Ammon's horn (tissue), 1 donor: ENCODE measurements at places on chromosomes 1 and 21.

DNA sequence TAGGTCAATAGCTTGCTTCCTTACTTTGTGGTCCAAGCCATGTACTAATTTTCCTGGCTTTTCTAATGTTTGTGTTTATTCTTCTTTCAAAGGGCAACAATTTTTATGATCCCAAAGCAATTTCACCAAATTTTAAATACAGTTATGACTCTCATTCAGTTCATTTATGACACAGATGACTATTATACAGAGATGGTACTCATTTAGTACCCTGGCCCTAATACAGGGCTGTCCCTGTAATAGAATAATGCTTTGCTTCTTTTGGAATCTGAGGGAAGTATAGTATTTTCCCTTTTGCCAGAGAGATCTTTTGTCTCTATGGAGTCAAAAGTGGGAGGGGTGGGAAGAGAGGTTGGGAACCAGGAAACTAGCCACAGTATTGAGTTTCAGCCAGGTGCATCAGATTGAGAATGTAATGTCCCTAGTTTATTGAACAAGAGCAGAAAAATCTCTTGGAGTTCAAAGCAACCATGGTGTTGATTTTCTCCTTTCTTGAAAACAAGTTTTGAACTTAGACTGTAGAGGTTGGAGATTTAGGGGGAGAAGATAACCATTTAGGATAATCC is 20.4 kb downstream of the DENND2D start:
- no peak for DNase-seq

- DNase-seq, result no peak
Measured at GRCh38 chr1:89767618-89768017, 53.2 kb upstream of the LRRC8D start.

GRCh38 chr1:22111620-22112019 is 31.3 kb downstream of the WNT4 start:
- DNase-seq, result no peak

DNA sequence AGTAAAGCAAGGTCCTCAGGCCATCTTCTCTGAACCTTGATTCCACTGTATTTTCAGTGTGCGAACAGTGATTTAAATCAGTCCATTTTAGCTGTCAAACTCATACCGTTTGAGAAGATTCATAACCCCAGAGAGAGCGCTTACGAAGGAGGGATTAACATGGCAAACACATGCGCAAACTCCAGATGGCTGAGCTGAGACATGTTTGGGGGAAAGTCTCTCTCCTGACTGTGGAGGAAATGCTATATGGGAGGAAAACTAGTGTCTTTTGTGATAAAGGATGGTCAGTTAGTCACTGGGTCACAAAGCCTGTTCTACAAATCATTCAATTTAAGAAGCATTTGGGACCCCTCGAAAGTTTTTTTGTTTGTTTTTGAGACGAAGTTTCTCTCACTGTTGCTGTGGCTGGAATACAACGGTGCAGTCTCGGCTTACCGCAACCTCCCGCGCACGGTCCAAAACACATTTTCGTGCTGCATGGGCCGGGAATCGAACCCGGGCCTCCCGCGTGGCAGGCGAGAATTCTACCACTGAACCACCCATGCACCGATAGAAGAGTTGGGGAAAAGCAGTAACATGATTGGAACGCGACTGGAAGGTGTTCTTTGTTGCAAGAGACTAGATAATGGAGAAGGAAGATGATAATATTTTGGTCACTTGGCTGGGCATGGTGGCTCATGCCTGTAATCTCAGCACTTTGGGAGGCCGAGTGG is 58.4 kb upstream of the CXADR start:
- peak; percentile 78 for DNase-seq

- no peak for DNase-seq
Measured at GRCh38 chr21:24027396-24027795, 1579.9 kb downstream of the MRPL39 start.

GRCh38 chr1:25971066-25971810 is 26.6 kb downstream of the PAFAH2 start:
- DNase-seq, result peak; percentile 9

DNA sequence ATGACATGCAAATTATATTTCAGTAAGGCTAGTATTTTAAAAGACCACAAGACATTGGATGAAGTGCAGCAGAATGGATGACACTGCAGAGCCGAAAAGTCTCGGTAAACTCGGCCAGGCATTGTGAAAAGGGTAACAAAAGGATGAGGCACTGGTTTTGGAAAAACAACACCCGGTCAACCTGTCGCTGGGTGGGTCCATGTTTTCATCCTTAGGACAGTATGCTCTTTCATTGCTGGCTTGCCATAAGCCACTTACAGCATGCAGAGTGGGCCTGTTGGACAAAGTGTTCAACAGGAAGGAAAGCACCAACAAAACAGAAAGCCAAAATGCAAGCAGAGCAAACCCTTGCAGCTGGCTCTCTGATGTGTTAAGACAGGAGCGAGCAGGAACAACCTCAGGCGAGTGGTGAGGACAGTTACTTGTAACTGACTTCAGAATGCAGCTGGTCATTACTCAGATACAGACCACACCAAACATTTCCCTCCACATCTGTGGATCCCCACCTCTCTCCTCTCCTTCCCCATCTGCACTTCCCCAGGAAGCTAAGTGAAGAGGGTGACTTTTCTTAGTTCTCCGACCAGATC is 2.9 kb upstream of the RCAN1 start:
- DNase-seq, result no peak

GRCh38 chr1:172390683-172391551 is 29.6 kb upstream of the C1orf105 start:
- DNase-seq, result no peak

- no peak for DNase-seq
Measured at GRCh38 chr1:171622152-171622462, at the start of gene MYOCOS. Gene MYOCOS, plus strand, starts transcription at chr1:171622243. Its CDS starts 1,641 bp downstream, at chr1:171623884.

- DNase-seq, result peak; percentile 33
Measured at GRCh38 chr1:101996825-101997465, at the start of gene OLFM3. Gene OLFM3, minus strand, starts transcription at chr1:101996926.

DNA sequence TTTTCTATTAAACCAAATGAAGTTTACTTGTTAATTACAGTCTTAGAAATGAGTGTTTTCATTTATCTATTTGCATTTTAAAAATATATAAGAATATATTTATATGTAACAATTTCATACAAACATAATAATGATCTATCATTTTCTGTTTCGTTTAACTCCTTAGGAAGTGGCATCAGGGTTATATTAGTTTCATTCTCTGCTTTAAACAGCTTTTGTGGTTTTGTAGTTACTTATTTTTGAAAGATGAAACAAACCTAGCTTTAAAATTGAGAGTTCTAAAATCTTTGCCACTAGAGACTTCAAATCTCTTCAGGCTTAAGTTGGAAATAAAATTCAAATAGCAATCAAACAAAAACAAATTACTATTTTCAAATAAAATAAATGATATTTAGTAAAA is 2110.6 kb downstream of the MRPL39 start:
- no peak for DNase-seq

DNA sequence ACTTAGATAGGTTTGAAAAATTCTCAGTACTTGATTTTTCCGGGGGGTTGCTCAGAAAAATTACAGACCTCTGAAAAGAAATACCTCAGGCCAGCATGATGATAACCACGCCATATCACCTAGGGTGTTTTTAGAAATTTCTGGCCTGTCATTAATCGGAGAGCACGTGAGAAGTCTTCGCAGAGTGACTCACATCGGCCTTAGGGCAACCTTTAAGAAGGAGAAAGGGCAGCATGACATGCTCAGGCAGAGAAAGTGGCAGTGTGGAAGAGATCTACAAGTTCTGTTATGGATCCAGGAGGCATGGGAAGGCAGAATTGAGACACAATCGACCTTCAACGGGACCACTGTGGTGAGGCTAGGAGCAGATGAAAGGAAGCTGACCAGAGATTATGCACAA is 506.3 kb downstream of the LMO4 start:
- DNase-seq, result no peak

DNA sequence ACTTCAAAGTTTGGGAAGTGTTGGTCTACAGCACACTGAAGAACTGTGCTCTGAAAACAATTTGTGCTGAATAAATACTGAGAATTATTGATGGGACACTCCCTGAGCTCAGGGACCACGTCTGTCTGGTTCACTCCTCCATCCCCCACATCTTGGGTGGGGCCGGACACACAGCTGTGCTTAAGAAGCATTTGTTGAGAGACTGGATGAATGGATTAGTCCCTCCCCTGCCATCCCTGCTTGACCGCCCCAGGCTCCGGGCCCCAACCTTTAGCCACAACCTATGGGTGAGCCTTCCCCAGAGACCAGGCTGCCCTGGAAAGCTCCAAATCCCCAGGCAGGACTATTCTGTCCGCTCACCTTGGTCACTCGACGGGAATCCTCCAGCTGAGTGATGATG is 7.5 kb downstream of the TRIM63 start:
- DNase-seq, result no peak

- peak; percentile 76 for DNase-seq
Measured at GRCh38 chr1:8727809-8728213, 89.6 kb downstream of the RERE start.

DNA sequence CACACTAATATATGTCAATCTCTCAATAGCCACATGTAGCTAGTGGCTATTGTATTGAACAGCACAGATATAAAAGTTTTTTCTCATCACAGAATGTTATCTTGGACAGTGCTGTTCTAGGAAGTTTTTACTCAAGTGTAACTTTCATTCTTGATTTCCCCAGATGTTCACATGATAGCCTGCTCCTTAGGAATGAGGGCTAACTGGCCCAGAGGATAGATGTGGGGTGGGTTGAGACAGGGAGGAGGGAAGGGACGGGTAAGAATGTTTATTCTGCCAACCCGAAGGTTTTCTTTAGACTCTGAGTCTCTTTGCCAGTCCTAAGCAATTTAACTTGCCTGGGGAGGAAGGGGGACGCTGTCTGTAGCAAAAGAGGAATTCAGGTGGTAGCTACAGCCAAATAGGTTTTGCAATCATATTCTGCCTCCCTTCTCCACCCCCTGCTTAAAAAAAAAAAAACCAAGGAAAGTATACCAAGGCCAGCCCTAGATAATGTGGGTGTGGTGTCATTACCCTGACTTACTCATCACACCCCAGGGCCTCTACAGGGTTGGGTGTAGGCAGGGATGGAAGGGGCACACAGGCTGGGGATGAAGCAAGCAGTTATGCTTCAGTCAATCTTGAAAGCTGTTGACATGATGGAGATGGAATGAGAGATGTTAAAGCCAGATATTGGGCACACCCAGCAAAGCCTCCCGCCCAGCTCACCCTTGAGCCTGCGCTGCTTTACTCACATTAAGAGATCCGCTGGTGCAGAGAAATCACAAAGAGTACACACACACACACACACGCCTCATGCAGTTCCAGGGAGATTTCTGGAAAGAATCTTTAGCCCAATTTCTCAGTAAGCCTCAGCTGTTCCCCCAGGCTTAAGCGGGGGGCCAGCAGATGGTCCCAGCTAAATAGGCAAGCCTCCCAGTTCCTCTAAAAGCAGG is 59.9 kb downstream of the PLXNA2 start:
- DNase-seq, result no peak

DNA sequence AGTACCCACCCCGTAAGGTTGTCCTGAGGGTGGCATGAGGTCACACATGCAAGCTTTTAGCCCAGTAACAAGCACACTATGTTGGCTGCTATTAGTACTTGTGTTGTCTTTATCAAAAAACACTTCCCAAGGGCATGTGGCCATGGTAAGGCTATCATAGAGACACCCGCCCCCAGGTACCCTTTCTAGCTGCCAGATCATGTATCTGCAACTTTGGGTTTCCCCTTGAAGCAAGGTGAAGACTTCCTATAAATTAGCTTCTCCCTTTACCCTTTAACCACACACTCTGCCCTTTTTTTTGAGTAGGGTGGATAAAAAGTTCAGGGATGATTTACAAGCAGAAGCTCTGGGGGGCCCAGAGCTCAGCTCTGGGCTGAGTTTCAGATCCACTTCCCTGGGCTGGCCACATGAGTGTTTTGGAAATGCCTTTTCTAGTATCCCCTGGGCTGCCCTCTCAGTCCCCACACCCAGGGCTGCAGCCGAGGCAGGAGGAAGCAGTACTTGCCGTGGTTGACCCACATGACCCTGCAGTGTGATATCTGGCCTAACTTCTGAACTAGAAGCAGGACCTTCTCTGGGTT is 2.0 kb downstream of the ZDHHC18 start:
- DNase-seq, result peak; percentile 72

DNA sequence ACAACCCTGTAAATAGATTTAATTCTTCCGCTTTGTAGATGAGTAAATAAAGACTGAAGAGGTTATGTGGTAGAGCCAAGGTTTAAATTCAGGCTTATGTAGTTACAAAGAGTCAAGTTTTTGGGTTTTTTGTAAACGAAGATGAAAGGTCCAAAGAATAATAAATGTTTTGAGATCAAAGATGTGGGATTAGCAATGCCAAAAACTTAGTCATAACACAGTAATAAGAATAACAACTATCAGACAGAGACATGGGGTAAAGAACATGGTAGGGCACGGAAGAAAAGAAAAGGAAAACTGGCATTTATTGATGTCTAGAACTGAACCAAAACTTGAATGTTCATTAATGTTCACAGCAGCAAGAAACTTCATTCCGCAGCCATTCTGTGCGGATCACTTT is 42.9 kb downstream of the EXTL2 start:
- DNase-seq, result no peak

GRCh38 chr1:204434116-204434755 is 22.6 kb upstream of the PPP1R15B start:
- DNase-seq, result no peak

DNA sequence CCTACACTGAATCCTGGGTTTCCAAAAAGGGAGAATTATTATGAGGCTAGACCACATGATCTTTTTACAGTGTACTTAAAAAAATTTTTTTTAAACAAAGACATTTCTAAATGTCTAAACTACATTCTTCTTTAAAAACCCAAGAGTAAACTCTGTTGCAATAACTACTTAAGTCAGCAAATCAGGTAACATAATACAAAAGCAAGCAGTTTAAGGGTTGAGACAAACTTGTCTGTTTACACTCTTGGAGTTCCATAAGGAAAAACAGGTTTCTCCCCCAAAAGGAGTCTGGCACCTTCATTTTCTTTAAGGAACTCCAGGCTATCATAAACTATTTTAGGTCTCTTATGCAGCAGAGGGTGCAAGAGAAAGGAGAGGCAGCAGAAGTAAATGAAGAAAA is 12.5 kb upstream of the ANKRD45 start:
- DNase-seq, result no peak

- peak; percentile 41 for DNase-seq
Measured at GRCh38 chr1:219783605-219784235, 144.6 kb downstream of the SLC30A10 start.

DNA sequence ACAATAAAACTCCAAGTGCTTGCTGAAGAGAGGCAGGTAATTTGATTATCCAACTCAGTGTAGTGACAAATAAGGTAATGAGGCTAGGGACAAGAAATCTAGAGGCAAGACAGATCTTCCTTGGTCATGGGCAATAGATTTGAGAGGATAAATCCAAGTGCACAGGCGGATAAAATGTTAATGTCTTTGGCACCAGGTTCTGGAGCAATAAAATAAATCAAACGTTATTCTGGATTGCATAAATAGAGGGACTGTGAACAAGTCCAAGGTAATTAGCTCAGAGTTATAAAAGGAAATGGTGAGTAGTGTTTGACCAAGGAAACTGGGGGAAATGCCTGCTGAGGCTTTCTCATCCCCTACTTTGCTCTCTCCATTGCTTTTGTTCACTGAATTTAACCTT is 329.3 kb upstream of the PROX1 start:
- DNase-seq, result no peak
